Stimulated activated CD4-positive, alpha-beta T cell treated with anti-CD3 and anti-CD28 coated beads, Interleukin-15, amount 100 ng/mL, for 1 hour (primary cell): ENCODE measurements at places on chromosomes 11 and 22.

- DNase-seq = no peak
Measured at GRCh38 chr11:44886790-44887140, 63.9 kb downstream of the TP53I11 start.

DNA sequence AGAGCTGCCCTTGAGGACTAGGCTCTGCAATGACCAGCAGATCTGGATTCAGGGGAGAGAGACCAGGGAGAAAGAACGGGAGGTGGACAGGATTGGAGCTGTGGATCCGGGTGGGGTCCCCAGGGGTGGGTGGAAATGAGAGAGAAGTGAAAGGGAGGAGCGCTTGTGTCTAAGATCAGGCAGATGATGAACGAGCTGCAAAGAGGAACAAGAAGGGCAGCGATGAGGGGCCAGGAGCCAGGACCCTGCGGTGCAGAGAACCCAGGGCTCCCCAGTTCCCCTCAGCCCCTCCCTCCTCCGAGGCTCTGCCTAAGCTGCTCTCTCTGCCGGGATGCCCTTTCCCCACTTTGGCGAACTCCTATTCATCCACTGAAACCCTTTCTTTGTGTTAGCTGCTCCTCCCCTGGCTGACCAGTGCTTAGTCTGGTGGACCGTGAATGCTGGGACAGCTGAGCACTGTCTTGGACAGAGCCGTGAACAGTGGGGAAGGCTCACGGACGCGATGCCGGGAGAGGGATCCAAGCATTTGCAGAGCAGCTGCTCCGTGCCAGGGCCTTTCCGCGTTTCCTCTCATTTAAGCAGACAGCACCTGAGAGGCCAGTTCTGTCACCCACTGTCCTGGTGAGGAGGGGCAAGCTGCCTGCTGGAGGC, 35.9 kb downstream of the SHISAL1 start:
- no peak for DNase-seq

DNA sequence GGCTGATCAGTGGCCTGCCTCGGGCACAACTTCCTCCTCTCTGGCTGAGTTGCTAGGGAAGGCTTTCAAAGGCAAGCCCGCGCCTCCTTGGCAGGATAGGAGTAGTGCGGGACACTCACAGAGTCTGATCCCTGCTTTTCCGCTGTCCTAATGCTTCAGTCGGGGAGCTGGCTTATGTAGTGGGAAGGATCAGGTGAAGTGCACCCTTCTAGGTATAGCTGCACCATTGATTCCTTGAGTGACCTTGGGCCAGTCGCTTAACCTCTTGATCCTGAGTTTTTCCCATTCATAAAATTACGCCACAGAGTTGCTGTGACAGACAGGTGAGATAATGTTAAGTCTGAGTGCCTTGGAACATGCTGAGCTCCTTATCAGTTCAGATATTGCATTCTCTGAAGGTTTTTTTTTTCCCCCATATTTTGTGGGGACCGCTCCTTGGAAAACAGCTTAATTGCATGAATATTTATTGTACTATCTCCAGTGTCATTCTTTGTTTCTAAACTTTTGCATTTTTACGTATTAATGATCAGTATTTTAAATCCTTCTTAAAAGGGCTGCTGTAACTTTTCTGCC, 961 bp downstream of the IPO7 start:
- no peak for DNase-seq

DNA sequence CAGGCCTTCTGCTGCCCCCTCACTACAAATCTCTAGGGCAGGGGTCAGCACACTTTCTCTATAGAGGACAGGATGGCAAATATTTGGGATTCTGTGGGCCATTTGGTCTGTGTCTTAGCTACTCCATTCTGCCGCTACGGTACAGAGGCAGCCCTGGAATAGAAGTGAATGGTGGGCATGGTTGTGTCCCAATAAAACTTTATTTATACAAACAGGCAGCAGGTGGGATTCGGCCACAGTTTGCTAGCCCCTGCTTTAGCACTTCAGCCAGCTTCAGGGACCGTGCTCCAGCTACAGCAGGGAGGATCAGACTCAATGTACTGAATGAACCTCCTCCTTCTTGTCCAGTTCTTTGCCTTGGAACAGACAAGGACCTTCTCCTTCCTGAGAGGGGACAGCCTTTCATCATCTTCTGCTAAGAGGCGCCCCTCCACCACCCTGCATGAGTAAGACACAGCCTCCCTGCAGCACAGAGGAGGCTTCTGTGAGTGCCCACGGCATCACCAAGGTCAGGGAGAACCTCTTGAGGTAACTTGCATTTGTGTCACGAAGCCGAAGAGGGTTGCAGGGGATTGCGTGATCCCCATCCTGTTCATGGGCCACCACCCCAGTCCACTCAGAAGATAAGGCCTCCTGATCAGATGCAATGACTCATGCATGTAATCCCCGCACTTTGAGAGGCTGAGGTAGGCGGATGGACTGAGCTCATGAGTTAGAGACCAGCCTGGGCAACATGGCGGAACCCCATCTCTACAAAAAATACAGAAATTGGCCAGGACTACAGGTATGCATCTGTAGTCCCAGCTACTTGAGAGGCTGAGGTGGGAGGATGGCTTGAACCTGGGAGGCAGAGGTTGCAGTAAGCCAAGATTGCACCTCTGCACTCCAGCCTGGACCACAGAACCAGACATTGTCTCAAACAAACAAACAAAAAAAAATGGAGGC, 4.6 kb downstream of the C11orf24 start:
- no peak for DNase-seq

GRCh38 chr11:65778431-65778900, 2.3 kb downstream of the AP5B1 start:
- DNase-seq = no peak

DNA sequence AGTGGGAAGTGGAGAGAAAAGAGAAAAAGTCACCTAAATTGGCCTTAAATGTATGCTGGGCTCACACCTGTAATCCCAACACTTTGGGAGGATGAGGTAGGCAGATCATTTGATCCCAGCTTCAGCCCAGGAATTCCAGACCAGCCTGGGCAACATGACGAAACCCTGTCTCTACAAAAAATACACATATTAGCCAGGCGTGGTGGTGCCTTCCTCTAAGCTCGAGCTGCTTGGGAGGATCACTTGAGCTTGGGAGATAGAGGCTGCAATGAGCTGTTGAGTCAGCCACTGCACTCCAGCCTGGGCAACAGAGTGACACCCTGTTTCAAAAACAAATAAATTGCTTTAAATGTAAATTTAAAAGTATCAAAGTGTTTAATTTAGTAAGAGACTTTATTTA, 3.9 kb downstream of the CBL start:
- no peak for DNase-seq

DNA sequence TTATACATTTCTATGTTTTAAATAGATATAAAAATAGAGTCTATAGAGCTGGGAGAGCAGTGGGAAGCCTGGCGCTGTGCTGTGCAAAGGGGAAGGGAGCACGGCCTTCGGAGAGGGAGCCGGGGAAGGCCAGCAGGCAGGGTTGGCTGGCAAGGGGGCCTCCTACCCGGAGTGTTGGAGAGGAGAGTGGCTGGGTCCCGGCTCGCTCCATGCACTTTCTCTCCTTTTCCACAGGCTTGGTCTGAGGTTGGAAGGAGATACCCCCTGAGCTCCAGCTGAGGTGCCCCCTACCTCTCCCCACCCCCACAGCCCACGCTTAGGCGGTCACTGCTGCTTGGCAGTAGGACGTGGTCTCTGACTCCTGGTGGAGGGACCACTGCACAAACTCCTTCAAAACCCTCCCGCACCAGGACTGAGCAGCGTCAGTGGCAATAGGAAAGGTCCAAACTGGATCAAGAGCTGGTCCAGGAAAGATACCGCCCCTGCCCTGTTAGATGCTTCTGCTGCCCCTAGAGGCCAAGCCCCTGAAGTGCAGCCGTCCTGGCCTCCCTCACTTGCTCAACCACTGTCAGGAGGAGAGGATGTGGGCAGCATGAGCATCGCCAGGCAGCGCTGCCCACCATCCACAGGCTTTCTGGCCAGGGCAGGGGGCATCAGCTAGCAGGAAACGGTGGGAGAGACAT, 52.9 kb downstream of the SYT13 start:
- DNase-seq = peak; percentile 45

- no peak for DNase-seq
Measured at GRCh38 chr11:1673446-1674172, 23.4 kb upstream of the KRTAP5-6 start.

DNA sequence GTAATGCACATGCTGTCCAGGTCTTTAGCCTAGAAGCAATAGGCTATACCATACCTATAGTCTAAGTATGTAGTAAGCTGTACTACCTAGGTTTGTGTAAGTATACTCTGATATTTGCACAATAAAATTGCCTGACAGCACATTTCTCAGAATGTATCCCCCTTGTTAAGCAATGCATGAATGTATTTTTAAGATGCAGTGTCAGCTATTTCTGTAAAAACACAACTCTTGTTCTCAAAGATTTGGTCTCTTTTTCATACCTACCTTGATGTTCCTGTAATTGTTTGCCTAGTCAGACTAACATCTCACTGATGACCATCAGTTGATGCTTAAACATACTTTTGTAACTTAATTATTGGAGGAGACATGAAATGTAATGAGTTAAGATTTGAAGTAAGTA, 619.9 kb downstream of the CNTN5 start:
- DNase-seq = no peak

GRCh38 chr22:30754971-30755758, 60.5 kb downstream of the OSBP2 start:
- DNase-seq = peak; percentile 10

GRCh38 chr22:29524442-29525191, 28.9 kb downstream of the THOC5 start:
- DNase-seq = no peak

DNA sequence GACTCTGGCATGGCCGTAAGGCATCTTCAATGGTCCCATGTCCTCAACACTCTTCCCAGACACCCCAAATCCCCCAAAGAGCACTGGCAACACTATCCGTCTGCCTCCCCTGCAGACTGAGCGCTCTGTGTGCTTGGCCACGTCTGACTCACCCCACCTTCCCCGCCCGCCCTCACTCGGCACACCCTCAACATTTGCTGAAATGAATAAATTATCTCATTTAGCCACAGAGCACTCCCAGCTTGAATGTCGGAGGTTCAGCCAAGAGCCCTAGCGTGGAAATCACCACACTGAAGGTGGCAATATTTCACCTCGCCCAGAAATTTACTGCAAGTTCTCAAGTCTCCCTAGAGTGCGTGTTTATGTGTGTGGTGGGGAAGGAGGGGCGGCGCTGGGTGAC, 46.6 kb upstream of the TCF20 start:
- DNase-seq = no peak

- no peak for DNase-seq
Measured at GRCh38 chr11:27173545-27173944, 132.9 kb downstream of the BBOX1 start.

DNA sequence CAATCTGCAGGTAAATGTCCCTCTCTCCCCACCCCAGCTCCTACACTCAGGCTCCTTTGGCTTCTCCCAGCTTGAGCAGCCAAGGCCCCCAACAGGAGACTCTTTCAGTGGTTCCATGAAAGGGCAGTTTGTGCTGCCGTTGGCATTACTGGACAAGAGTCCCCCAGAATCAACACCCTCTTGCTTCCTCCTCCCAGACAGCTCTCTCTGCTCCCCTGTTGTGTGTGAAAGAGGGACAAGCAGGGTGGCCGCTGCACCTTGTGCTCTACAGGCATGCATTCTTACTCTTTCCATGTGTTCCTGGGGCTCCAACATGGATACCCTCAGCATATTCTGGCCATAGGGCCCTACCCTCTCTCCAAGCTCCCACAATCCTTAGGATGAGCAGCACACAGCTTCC, 48.7 kb downstream of the P4HA3 start:
- DNase-seq = no peak

GRCh38 chr11:95531116-95531515, 258.5 kb downstream of the FAM76B start:
- DNase-seq = no peak

GRCh38 chr22:35746248-35746647, 28.6 kb downstream of the APOL5 start:
- DNase-seq = no peak
